SW 1271 (cell line): ENCODE measurements at places on chromosomes 11 and 22.

- no peak for DNase-seq
These were observed at the start of gene TRIM22 for GRCh38 chr11:5689551-5689983. TSS of gene TRIM22 (plus strand) at chr11:5689790. CDS start at chr11:5696233, 6,443 bp downstream.

DNA sequence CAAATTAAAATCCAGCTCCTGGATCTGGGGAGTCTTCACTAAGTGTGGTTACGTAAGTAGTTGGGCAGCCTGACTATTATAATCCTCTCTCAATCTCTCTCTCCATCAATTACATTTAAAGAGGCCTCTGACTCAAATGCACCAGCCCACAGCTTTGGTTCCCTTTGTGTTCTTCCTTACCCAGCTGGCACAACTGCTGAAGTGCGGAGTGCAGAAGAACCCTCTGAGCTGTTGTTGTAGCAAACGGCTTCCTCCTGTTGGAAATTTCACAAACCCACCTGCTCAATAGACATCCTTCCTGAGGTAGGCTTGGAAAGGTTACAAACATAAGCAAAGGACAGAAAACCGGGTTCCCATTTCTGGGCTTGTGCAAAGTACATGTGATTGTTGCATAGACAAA, 17.0 kb upstream of the SORL1 start:
- DNase-seq: no peak

- DNase-seq: no peak
These were observed 16.7 kb downstream of the TMPRSS13 start for GRCh38 chr11:117912497-117912896.

- DNase-seq: no peak
These were observed 31.9 kb downstream of the MAML2 start for GRCh38 chr11:96311120-96311568.

DNA sequence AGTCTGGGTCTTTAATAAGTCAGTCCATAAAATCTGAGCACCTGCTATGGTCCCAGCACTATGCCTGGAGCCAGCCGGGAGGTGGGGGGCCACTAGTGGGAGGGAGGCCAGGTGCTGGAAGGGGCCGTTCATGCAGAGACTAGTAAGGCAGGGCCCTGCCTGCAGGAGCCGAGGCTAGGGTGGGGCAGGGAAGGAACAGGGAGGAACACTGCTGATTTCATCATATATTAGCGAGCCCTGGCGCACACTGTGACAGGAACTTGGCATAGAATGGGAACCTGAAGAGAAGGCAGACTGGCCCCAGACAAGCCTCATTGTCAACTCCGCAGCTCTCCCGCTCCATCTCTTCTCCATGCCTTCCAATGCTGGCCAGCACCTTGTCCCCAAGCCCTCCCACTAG, 7.1 kb downstream of the VSIG10L2 start:
- no peak for DNase-seq

- no peak for DNase-seq
These were observed 9.7 kb downstream of the CHRM1 start for GRCh38 chr11:62911137-62912130.

DNA sequence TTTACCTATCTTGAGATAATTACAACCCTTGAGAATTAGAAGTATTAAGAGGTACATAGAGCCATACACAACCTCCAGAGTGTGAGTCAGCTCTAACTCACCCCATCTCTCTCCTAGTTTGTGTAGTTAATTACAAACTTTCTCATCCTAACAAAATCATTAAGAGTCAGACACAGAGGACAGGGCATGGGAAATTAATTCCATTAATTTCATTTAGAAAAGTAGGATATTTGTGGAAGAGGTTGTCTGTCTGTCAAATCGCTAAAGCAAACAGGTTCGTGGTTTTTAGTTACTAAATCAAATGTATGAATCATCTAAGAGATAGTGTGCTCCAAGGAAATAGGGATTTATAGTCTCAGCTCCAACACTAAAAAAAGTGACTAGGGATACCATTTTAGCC, 1261.4 kb upstream of the TENM4 start:
- no peak for DNase-seq

GRCh38 chr11:112728288-112728687, 232.9 kb upstream of the NCAM1 start:
- DNase-seq: no peak
